ENCODE measurements at places on chromosomes 12 and 14.

GRCh38 chr14:96081767-96082400, 42.7 kb downstream of the C14orf132 start:
- no peak for DNase-seq

DNA sequence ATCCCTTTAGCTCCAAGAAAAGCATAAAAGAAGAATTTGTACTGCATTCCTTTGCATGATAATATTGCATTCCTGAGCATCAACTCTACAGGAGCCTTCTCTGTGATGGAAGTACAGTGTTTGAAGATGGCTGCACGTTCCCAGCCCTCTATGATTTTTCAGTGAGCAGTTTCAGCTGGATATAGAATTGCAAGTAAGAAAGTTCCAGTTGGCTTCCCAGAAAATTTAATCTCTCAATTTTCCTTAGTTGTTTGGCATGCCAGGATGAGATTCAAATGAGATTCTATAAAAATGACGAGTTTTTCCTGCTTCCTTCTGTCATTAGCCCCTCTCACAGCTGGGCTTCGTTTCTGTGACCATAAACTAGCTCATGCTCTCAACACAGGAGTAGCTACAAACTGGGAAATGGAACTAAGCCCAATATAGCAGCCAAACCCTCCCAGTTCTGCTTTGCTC, 109.9 kb downstream of the TTC8 start:
- no peak for DNase-seq

- DNase-seq: no peak
Measured at GRCh38 chr12:58575256-58575655, 345.0 kb downstream of the LRIG3 start.

- no peak for DNase-seq
Measured at GRCh38 chr14:34642595-34642994, 12.6 kb upstream of the SNX6 start.

DNA sequence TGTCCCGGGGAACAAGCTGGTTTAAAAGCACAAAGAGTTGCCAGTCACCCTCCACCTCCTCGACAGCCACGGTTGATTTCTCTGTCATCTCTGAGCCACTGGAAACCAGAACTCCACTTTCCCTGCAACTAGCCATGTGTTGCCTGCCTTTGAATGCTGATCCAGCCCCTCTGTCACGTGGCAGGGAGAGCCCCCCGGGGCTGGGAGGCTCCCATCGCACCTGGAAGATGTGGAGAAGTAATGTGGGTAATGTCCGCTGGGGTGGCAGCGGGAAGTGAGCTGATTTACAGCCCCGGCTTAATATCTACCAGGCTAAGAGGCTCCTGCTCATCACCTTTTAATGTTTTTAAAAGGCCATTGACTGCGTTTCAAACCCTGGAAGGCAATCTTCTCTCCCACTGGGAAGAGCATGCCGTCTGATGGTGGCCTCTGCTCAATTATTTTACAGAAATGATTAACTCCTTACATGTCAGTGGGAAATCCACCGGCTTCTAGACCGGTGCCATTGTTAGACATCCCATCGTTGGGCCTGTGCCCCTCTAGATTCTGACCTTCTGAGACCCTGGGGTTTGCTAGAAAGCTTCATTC, 7.4 kb downstream of the PRIMA1 start:
- no peak for DNase-seq

All from CD4-positive, alpha-beta T cell treated with Interleukin-15 for 4 hours (primary cell).